Eye (tissue), 1 donor: ENCODE measurements at places on chromosomes 13 and 19.

DNA sequence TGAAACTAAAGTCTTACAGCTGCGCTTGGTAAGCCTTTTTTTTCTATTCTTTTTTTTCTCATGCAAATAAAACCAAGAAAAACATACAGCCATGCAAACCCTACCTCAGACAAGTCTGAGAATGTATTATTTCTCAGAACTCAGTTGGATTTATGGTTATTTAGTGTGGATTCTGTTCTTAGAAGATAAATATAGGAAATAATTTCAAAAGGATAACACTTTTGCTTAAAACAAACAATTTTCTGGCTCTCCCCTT, 40.7 kb upstream of the TNFSF11 start:
- DNase-seq, result no peak

DNA sequence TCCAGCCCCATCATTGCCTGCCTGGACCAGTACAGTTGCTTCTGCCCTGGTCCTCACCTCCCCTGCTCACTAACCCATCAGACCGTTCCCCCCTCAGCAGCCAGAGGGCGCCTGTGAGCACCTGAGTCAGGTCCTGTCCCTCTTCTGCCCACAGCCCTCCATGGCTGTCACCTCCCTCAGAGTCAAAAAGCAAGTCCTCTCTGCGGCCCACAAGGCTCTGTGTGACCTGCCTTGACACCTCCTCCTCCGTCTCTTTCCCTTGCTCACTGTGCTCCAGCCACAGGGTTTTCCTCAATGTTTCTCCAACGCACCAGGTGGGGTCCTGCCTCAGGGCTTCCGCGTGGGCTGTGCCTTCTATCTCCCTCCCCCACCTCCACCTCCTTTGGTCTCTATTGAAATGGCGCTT, 29.4 kb upstream of the PTPRS start:
- DNase-seq, result peak; percentile 77

GRCh38 chr19:40688987-40689338, 1.5 kb downstream of the NUMBL start:
- peak; percentile 6 for DNase-seq

- no peak for DNase-seq
These were observed 46.0 kb downstream of the WDFY2 start for GRCh38 chr13:51630288-51630615.

DNA sequence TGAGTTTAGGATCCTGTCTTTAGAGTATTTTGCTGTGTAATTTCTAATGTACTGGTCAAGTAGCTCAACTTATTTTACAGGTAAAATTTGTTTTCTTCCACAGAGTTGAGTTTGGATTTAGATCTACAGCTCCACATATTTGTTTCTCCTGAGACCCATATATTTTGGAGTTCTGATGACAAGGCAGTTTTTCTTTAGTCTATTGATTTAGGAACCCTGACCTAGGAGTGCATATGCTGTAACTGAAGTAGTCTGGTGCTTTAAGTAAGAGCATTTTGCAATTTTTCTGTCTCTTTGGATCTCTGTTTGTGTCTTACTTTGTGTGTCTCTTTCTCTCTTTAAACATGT, 19.5 kb upstream of the SPRY2 start:
- no peak for DNase-seq
